GM12864 (cell line): ENCODE measurements at places on chromosomes 2 and 18.

GRCh38 chr2:216715402-216715974, 20.1 kb upstream of the IGFBP5 start:
- DNase-seq, result no peak

GRCh38 chr2:216350214-216350791, 22.0 kb downstream of the MARCHF4 start:
- DNase-seq, result no peak

DNA sequence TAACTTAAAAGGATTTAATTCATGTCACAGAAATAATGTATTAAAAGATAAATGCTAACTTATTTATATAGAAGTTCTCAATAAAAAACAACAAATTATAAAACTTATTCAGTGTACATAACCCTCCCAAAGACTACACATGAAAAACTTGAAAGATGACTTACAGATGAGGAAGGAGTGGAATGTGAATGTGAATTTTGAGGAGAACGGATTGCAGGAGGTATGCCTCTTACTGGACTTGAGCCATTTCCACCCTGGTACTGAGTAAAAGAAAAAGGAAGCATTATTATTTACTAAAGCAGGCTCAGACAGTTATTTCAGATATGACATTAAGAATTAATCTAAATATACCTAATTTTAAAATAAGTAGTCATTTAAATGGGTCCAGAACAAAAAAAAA, 104.4 kb downstream of the TLK1 start:
- DNase-seq, result no peak

DNA sequence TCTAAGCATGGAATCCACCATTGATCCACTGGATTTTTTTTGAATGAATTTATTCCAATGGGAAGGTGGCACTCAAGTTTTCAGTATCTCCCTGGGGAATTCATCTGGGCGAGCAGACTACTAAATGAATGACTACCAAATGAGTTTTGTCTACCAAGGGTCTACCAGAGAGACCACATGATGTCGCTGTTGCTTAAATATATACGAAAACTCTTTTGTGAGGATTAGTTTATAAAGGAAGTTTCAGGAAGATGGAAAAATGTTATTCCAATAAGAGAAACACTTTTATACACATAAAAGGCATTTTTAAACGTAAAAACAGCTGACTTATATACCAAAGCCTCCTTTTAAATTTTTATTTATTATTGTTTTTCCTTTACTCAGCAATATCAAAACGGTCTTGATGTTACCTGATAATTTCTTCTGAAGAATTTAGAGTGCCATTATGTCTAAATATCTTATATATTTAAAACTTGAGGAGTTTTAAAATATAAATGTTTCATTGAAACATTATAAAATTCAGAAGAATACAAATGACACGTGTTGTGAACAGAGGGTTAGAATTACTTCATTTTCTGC, 139.7 kb downstream of the HRH4 start:
- no peak for DNase-seq

GRCh38 chr2:235847576-235847975, 320.6 kb downstream of the GBX2 start:
- DNase-seq, result no peak

GRCh38 chr2:236718207-236718992, 148.8 kb downstream of the ACKR3 start:
- no peak for DNase-seq

- no peak for DNase-seq
Measured at GRCh38 chr18:3615374-3615985, 165.5 kb downstream of the TGIF1 start.

DNA sequence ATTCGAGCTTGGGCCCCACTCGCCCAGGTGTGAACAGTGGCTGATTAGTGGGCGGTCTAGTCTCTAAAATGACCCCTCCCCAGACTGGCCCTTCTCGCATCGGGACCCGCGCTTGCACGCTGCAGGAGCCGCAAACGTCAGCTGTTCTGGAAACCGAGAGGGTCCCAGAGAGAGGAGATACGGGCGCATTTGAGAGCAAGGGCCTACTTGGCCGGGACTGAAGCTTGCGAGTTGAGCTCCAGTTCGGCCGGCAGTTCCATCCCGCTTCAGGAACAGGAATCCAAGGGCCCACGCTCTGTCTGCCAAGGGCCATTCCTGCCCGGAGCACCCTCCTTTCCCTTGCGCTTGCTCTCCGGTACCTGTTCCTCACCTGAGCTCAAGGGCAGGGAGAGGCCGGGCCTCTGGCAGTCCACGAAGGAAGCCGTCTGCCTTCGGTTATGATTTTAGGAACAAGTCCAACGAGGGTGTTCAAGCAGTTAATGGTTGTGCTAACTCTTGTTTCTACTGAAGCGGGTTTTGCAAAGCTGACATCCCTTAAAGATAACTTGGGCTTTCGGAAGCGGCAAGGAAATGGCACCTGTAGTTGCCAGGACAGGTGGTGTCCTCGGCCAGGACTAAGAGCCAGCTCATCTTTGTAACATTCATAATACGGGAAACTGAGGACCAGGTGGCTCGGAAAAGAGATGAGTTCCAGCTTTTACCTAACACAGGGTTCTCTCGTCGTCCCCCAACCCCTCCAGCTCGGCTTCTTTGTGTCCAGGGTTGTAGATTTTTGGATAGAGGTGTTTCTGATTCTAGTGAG, 3.9 kb upstream of the DLX1 start:
- no peak for DNase-seq

DNA sequence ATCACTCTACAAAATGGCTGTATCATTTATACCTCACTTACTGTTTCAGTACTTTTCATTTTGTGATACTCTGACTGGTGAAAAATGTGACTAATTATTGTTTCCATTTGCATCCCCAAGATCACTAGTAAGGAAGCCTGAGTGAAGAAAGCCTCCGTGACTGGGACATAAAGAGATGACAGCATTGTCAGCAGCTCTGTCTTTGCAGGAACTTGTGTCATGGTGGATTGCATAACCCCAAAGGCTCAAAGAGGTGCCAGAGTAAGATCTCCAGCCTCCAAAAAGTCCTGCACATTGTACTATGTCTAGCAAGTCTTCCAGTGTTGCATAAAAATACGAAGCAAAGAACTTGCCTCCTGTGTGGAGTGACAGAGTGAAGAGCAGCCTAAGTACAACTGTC, 187.5 kb upstream of the CRIM1 start:
- no peak for DNase-seq

DNA sequence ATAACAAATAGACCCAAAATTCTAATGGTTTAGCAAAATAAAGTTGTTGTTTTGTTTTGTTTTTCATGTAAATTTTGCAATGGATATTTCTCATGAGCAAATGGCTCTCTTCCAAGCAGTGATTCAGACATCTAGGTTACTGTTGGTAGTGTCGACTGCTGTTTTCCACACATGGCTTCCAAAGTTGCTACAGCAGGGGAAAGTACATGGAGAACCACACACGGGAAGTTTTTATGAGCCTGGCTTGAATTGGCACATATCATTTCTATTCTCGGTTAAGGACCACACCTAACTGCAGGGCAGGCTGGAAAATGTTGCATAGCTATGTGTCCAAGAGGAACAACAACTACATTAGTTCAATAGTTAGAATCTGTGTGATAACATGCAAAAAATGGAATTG, 262.1 kb downstream of the GALNT13 start:
- no peak for DNase-seq
